CD4-positive, alpha-beta T cell treated with Interleukin-17A for 1 hour (primary cell): ENCODE measurements at places on chromosomes 4 and X.

DNA sequence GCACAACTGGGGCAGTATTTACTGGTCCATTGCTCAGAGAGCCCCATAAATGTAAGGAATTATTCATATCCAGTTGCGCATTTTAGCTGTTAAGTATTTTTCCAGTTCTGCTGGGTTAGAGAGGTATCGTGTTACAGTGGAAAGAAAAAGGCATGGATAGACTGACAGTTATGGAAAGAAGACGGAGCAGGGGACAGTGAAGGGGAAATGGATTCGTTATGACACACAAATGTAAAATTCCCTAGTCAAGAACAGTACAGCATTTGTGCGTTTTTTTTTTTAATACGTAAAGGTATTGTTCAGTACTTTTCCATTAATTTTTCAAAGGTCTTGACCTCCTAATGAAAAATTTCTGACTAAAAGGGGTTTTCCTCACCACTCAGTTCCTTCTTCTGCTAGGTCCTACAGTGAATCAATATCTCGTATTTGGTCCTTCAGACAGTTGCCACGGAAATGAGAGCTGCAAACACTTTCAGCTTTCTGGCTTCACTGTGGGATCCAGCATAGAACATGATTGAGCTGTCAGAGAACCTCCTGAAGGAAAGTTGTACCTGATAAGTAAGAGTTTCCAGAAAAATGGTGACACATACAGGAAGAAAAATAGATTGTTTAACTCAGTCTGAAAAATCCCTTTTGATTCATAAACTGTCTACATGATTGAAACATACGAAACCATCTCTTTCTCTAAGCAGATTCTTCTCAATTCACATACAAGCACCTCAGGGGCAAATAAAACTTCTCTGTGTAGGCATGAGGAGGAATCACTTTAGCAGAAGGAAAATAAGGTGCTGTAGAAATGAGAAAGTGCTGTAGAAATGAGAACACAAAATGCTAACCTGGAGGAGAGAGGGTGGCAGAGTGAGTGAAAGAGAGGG lies 21.8 kb upstream of the BBS12 start:
- peak; percentile 11 for DNase-seq

- no peak for DNase-seq
Observed at GRCh38 chrX:34810364-34810763, 132.2 kb upstream of the FAM47B start.

GRCh38 chrX:136147315-136147901 lies at the start of gene FHL1:
TSS of gene FHL1 (plus strand) at chrX:136147533.
- DNase-seq: peak; percentile 70

DNA sequence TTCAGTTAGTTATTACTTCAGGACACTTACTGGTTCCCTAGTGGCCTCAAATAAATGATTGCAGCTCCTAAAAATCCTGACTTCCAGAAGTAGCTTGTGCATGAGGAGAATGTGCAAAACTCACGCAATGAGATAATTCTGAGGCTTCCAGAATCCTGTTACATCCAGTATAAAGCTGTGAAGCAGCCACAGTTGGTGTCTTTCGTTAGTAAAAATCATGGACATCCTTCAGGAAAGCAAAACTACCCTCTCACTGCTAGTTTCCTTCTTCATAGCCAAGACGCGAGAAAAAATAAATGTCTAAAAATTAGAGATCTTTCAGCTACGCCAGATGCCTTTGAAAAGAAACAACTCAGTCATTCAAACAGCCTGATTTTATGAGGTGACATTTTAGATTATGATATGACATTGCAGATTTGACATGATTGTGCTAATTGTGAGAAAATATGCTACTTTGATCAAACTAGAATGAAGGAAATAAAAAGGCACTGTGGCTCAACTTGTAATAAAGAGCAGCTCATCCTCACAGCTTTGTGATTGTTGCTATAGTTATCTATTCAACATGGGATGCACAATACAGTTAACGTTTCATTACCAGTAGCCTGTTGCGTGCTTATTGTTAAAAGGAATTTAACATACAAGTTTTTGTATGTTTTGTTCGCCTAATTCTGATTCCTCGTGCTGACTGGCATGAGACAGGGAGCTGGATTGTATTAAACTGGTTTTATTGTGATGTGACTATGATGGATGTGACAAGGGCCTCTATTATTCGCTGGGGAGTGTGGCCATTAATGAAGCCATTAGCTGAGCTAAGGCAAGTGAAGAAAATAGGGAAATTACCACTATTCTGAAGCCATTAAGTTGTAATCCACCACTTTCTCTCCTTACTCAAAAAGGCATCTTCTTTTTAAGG lies 40.5 kb downstream of the AFF2 start:
- DNase-seq: no peak

GRCh38 chr4:1533501-1534064 lies 127.3 kb upstream of the NKX1-1 start:
- DNase-seq: no peak

- no peak for DNase-seq
Observed at GRCh38 chrX:51494409-51494808, 2.0 kb downstream of the NUDT11 start.

GRCh38 chrX:20680998-20681397 lies 414.3 kb upstream of the RPS6KA3 start:
- DNase-seq: no peak

- no peak for DNase-seq
Observed at GRCh38 chr4:137420901-137421396, 111.3 kb downstream of the PCDH18 start.

GRCh38 chr4:174663216-174663615 lies 140.9 kb upstream of the HPGD start:
- DNase-seq: no peak

- no peak for DNase-seq
Observed at GRCh38 chrX:12042615-12043014, 95.7 kb upstream of the FRMPD4 start.

GRCh38 chr4:91233164-91233563 lies 1070.6 kb upstream of the GRID2 start:
- DNase-seq: no peak

GRCh38 chr4:107468812-107469211 lies 251.2 kb downstream of the PAPSS1 start:
- no peak for DNase-seq

GRCh38 chrX:48306175-48306574 lies 50.3 kb downstream of the SSX3 start:
- no peak for DNase-seq

- DNase-seq: no peak
Observed at GRCh38 chr4:121380776-121381462, at the start of gene QRFPR. TSS of gene QRFPR (minus strand) at chr4:121381018. CDS start at chr4:121380647, 371 bp downstream.

DNA sequence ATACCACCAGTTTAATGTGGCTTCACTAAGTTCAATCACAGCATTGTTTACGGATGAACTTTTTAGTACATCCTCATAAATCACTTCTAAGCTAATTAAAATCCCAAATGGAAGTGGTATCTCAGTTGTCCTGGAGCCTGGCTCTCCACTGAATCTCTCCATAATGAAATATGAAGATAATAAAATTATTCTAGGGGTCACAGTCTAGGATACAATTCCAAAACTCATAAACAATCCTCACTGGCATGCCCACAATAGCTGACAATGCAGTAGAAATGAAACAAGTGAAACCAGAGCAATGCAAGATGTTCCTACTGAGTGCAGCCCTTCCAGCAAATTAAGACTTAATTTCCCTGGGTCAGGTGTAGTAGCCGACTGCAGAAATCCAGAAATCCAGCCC lies 47.3 kb upstream of the FAM9B start:
- DNase-seq: no peak
